ENCODE measurements at places on chromosomes 3 and 15.

GRCh38 chr3:49377483-49377882 is 19.3 kb upstream of the GPX1 start:
- DNase-seq: no peak

- no peak for DNase-seq
Observed at GRCh38 chr3:127254730-127255129, 33.1 kb downstream of the PRR20G start.

- DNase-seq: no peak
Observed at GRCh38 chr3:133246119-133246518, 153.7 kb upstream of the BFSP2 start.

GRCh38 chr15:59567324-59567723 is 44.3 kb upstream of the GCNT3 start:
- no peak for DNase-seq

DNA sequence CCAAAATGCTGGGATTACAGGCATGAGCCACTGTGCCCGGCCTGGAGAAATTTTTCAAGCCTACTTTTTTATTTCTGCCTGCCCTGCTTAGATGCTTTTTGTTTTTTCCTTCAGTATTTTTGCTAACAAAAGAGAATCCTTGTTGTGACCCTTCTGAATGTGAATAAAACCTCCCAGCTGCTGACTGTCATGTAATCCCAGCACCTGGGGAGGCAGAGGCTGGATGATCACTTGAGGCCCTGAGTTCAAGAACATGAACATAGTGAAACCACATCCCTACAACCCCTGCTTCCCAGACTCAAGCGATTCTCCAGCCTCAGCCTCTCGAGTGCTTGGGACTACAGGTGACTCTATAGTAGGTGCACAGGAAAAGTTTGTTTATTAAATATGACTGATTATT is 84.9 kb downstream of the SOX2 start:
- DNase-seq: no peak

DNA sequence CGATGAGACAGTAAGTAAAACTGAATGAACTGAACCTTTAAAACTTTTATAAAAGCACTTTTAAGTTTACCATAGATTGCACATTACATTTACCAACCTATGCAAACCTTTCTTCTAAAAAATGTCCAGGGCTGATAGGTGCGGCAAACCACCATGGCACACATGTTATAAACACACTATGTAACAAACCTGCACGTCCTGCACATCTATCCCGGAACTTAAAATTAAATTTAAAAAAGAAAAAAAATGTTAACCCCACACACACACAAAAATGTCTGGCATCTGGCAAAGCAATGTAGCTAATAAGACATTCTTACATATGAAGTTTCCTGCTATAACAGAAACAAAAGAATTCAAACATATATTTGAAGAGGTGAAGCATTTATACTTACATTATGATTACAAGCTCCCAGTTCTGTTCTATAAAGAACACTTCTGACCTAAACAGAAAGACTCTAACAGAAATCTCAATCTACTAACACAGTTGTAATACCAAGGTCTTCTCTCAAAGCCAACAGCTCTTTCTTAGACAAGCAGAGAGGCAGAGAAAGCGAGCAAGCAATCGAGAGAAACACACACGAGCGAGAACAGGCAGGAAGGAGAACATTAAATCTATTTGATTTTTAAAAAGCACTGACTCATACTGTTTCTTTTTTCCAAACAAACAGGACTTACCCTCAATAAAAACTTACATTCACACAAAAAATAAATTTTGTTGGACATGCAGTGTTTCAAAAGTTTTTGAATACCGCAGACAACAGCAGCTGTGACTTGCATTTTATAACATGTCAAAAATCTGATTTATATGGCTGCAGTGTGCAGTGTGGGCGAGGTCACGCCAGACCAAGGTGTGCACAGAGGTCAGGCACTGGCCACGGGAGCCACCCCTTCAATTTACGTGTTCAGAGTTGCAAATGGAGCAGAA is at the start of gene NRG4:
TSS of gene NRG4 (minus strand) at position 798 of the 925 bp plus-strand sequence. CDS start 1,194 bp downstream, outside the sequence.
- no peak for DNase-seq

DNA sequence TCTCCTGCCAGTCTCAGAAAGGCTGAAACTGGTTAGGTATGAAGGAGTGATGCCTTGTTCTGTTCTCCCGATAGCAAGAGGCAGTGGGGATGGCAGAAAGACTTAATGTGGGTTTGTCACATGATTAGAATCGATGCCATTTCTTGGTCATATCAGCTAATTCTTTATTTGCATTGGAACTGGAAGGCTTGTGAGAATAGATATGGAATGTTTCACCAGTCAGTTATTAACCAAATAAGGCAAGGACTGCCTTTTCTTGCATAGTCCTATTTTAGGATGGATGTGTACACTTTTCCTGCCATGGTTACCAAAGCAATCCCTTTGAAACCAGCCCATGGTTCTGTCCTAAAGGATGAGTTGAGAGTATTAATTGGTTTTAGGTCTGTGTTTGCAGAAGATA is 33.7 kb downstream of the FILIP1L start:
- no peak for DNase-seq

All from stimulated activated CD8-positive, alpha-beta memory T cell treated with anti-CD3 and anti-CD28 coated beads, Interleukin-7, amount 100 ng/mL, for 1 hour (primary cell).